ENCODE measurements at places on chromosomes 5 and 9.
A peak's percentile ranks its signal among the peaks of the same experiment; 100 is the strongest.

DNA sequence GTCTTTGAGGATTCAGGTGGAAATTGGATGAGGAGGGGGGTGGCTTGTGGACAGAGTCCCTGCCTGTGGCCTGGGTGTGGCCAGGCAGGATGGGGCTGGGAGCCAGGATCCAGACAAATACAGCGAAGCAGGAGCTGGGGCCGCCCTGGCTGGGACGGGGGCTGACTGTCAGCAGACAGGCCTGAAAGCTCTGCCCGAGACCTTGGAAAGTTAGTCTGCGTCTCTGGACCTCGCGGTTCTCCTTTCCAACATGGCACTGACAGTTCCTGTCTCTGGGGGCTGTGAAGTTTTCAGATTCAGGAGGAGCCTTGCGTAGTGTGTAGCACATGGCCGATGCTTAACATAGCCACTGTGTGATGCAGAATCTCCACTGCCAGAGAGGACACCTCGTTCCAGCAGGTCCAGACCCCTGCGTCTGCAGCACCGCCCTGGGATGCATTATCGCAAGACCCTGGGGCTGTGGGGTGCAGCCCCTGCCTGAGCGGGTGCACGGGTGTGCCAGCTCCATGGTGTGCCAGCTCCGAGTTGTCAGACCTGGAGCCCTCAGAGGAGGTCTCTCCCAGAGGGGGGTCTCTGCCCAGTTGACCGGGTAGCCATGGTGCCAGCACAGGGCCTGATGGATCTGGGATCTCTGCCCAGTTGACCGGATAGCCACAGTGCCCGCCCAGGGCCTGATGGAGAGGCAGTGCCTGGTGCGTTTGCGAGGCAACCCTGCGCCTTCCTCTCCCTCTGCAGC lies 89.3 kb downstream of the COL5A1 start:
- DNase-seq, result no peak

GRCh38 chr9:118618849-118619248 lies 750.4 kb downstream of the BRINP1 start:
- DNase-seq, result no peak

DNA sequence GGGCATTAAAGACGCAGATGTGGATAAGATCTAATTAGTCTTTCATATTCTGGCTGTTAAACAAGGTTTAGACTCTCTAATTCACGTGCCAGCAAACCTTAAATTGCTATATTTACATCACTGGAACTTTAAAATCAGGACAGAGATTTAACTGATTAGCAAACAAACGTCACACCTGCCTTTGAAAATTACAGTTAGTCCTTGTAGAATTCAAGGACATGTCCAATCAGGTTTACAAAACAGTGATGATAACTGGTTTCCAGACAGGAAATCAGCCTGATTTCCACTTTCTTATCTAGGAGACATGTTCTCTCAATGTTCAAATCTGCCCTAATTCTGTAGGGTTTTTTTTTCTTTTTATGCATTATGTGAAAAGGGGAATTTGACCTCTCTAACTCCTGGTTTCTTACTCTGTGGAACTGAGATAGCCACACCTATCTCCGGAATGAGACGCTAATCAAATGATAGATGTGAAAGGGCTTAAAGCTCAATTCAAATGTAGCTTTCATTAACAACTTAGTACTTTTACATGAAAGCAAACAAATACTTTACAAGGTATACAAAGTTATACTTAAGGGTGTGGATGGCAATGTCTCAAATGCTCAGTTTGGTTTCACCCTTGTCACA lies 26.5 kb downstream of the SPINK5 start:
- no peak for DNase-seq

- DNase-seq, result no peak
Observed at GRCh38 chr9:90956026-90956810, 154.6 kb downstream of the SYK start.

GRCh38 chr5:29037716-29038115 lies 1999.3 kb upstream of the CDH9 start:
- DNase-seq, result no peak

DNA sequence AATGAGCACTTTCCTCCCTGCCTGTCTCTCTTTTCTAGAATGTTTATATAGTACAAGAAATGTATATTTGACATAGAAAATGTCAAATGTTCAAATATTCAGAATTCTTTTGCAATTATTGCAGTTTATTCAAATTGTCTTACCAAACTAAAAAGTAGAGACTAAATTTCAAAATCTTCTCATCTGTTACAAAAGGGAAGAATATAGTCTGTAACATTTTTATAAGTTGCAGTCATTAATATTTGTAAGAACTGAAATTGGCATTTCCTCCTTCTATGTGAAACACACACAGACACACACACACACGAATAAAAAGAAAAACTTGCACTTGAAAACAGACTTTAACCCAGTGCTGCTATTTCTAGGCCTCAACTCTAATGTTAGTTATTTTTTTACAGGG lies 56.4 kb downstream of the NR3C1 start:
- no peak for DNase-seq

DNA sequence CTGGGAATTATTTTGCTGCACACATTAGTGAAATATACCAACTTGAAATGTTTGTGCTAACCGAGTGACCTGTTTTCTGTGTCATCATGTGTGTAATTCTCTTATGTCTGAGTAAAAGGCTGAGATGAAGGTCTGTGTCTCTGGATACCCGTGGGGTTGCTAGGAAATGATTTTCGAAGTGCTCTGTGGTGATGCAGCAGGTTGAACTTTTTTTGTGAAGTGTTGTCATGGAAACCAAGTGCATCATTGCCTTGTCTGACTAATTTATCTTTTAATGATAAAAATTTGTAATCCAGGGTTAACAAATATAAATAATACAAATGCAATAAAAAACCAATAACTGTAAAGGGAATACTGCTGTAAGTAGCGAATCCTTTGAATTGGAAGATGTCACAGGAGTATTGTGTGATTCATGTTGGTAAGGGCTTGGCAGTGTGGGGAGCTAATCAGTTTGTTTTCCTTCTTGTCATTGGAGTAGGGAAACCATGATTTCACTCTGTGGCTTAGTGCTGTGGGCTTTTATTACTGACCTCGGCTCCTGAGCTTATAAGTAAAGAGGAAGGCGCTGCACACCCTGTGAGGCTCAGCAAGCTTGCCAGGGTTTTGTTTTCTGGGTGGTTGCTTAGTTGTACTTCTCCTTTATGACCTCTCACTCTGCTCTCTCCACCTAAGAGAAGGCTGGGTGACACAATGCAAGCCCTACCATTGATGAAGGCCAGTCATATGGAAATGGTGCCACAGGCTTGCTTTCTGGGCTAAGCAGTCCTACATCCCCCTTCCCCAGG lies 22.3 kb downstream of the PDE8B start:
- DNase-seq, result no peak

GRCh38 chr9:87540444-87541105 lies 42.9 kb downstream of the DAPK1 start:
- no peak for DNase-seq

DNA sequence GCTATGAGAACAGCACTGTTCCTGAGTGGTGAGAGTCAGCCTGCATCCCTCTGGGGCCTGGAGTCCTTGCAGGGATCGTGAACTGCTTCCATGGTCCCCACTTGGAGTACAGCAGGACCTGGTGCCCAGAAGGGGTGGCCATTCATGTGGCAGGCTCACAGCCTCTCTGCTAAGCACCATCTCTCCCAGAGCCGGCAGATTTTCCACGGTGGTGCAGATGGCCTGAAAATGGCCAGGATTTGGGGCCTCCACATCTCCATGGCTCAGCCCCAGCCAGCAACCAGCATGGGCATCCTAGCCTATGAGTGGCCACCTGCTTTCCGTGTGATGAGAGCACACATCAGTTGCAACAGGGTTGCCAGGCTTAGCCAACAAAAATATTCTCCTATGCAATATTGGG lies 33.9 kb upstream of the SEMA4D start:
- DNase-seq, result no peak

DNA sequence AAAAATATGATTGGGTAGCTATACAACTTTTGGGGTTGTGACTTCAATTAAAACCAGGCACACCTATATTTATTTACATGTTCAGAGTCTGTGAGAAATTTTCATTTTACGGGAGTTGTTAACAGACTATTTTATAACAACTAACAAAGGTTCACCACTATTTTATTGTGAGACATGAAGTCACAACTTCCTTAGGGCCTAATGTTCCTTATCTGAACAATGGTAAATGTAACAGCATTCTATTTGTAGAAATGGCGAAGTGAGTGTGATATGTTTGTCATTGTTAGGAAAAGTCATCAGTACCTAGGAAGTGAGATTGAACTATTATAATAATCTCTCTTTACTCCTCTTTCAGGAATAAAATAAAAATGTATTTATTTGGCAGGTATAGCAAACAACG lies 67.4 kb downstream of the CSNK1G3 start:
- no peak for DNase-seq

GRCh38 chr5:152942633-152943336 lies 537.7 kb upstream of the NMUR2 start:
- DNase-seq, result no peak

- no peak for DNase-seq
Observed at GRCh38 chr9:122376796-122377195, 6.0 kb downstream of the PTGS1 start.

- no peak for DNase-seq
Observed at GRCh38 chr5:172417130-172417841, 37.0 kb downstream of the SH3PXD2B start.

- no peak for DNase-seq
Observed at GRCh38 chr5:176677209-176677939, 30.1 kb downstream of the TSPAN17 start.

DNA sequence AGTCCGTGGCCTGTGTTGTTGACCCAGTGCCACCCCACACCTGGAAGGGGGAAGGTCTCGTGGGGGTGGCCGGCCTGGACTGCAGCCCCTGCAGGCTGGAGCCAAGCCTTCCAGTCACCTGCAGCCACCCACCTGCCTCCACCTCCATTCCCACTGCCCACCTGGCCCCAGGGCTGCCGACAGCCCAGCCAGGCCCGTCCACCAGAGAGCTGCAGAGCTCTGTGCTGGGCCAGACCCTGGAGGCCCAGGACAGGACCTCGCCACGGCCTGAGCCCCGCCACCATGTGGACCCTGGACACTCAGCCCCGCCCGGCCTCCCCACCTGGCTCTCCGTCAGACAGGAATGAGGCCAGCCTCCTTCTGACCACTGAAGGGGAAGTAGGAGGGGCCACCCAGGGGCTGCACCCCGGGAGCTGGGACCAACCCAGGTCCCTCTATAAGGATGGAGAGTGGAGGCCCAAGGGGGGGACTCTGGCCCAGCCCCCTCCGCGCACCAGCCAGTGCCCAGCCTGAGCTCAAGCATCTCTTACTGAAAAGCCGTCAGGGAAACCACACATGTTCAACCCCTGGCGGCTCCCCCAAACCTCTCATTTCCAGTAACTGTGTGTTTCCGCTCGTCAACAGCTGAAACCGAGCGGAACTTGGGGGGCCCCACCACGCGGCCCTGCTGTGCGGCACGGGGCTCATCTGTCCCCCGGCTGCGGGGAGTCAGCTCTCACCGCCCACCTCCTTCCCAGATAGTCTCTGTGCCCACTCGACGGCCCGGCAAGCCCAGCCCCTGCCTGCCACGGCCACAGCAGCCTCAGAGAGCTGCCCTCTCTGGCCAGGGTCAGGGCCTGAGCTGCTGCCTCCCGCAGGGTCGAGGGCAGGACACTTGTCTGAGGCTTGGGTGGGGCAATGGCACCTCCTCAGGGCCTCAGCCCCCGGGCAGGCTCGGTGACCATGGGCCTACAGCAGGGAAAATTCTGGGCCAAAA lies 12.8 kb downstream of the NOTCH1 start:
- DNase-seq, result peak; percentile 63

DNA sequence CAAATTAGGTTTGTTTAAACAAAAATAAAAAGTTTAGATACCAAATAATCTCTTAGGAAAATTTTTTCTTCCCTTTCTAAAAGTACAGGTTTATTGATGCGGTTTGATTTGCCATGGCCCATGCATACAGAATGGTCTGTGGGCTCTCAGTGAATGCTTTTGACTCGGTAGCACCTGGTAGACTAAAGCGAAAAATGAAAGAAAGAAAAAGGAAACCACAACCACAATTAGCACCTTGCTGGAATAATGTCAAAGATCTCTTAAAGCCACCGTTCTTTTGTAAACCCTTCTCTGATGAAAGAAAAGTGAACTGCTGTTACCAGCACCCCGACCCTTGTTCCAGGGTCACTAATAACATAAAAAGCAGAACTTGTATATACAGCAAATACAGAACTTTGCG lies 157.9 kb downstream of the NFIB start:
- DNase-seq, result no peak

DNA sequence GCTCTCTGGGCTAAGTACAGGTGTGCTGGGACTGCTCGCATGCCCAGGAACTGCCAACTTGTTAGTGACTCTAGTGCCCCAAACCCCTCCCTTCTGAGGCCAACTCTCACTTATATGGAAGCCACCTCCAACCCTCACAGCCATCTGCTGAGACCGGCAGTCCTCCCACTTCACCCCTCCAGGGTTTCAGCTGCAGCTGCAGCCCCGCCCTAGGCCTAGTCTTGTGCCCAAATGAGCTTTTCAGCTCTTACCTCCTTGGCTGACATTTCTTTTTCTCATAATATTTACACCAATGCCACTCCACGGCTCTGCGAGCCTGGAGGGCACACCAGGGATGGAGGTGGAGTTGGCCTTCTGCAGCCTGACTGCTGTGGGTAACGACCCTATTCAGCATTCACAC lies 166.6 kb downstream of the ROR2 start:
- no peak for DNase-seq

DNA sequence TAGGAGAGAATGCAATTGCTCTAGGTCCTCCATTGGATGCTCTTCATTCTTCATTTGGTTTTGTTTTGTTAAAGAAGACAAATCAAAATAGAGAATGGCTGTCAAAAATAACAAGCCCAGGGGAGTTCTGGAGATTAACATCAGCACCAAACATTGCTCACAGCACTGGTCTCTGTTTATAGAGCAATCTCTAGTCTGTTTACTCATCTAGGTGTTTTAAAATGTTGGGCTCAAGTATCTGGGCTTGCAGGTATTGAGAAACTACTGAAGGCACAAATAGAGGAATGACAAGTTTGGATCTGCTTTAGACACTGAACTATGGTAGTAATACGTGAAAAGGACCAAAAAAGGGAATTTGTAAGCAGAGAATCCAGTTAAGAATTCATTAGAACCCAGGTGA lies 77.0 kb upstream of the TMC1 start:
- DNase-seq, result no peak

Data from activated T-cell treated with anti-CD3 and anti-CD28 coated beads, Interleukin-2, amount 50 U/mL, for 4 hours (primary cell).